ENCODE measurements at places on chromosomes 13 and 19. TPM values are rescaled to one million over a fixed set of nuclear protein-coding genes. Genes with fewer than 3 reads are reported as not detected.
A peak's percentile ranks its signal among the peaks of the same experiment; 100 is the strongest.

GRCh38 chr19:52351512-52351911 is 15.5 kb downstream of the ZNF610 start:
- no peak overlapping the region for H3K4me3 ChIP-seq
- H3K27me3 ChIP-seq = no peaks in the 10 kb centered on the region
- H3K36me3 ChIP-seq = peaks cover 59% of the 10 kb centered on the region
- no peaks in the 10 kb centered on the region for H3K4me1 ChIP-seq
- no peak for DNase-seq
- no peak overlapping the region for H3K27ac ChIP-seq

DNA sequence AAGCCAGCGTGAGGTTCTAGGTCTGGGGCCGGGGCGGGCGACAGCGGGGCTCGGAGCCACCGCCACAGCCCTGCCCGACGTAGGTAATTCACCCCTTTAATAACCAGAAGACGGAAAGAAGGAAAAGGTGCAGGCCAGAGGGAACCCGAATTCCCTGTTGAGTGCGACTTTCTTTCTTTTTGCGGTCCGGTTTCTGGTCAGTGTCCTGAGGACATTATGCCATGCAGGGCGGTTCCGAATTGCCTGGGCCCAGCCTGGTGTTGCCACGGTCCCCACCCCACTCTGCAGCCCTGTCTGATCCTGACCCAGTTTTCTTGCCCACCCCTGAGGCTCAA is 18.4 kb upstream of the TFDP1 start:
- H3K27me3 ChIP-seq = no peaks in the 10 kb centered on the region
- peaks cover 9% of the 10 kb centered on the region for H3K4me1 ChIP-seq
- H3K4me3 ChIP-seq = no peak overlapping the region
- no peak overlapping the region for H3K27ac ChIP-seq
- peak; percentile 56 for DNase-seq

The TMEM86B gene
- total RNA-seq = 14.4 TPM

GRCh38 chr13:61777899-61778298 is 362.2 kb upstream of the PCDH20 start:
- H3K27me3 ChIP-seq = no peaks in the 10 kb centered on the region
- no peak overlapping the region for H3K4me3 ChIP-seq
- DNase-seq = no peak
- H3K36me3 ChIP-seq = no peaks in the 10 kb centered on the region

DNA sequence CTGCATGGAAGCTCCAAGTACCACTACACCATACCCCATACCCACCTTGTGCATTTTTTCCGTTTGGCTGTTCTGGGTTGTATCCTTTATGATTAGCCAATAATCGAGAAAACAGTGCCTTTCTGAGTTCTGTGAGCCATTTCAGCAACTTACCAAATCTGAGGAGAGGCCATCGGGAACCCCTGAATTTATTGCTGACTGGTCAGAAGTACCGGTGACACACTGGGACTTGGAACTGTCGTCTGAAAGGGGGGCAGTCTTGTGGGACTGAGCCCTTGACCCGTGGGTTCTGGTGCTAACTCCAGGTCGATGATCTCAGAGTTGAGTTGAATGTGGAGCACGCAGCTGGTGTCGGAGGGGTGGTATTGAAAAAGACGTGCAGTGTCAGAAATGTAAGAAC is 15.0 kb downstream of the UPF3A start:
- H3K4me3 ChIP-seq = no peak overlapping the region
- no peaks in the 10 kb centered on the region for H3K4me1 ChIP-seq
- peaks cover 22% of the 10 kb centered on the region for H3K36me3 ChIP-seq
- no peak overlapping the region for H3K27ac ChIP-seq
- no peaks in the 10 kb centered on the region for H3K27me3 ChIP-seq

GRCh38 chr13:40874138-40874779 is 84.8 kb downstream of the SLC25A15 start:
- peaks cover 44% of the 10 kb centered on the region for H3K36me3 ChIP-seq
- DNase-seq = no peak
- H3K27me3 ChIP-seq = no peaks in the 10 kb centered on the region

- H3K27me3 ChIP-seq = no peaks in the 10 kb centered on the region
- peaks cover 17% of the 10 kb centered on the region for H3K4me1 ChIP-seq
- peak overlapping the region; percentile 81 for H3K27ac ChIP-seq
- no peak for DNase-seq
Measured at GRCh38 chr13:39656325-39656677, 839 bp downstream of the COG6 start.

DNA sequence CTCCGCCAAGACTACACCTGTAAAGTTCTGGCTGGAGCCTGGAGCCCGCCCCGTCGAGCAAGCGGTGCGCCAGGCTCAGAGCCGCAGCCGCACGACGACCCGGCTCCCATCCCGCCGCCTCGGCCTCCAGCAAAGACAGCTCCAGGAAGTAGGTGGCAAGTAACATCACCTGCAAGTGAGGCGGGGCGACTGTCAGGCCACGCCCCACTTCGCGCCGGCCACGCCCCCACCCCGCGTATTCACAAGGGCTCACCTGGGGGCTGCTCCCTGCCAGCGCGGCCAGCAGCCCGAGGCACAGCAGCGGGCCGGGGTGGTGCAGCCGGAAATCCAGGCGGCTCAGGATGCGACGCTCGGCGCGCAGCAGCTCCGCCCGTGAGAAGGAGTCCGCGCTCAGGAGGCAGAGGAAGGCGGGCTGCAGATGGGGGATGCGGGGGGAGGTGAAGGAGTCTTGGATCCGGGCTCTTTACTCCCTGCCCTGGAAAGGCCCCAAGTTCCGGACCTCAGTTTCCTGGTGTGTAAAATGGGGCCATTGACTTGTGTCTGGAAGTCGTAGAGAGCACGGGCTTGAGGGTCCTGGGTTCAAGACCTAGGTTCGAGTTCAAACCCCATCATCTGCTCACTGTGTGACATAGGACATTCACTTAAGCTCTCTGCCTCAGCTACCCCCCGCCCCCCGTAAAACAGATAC is 3.2 kb downstream of the CCNP start:
- H3K27me3 ChIP-seq = peaks cover 70% of the 10 kb centered on the region
- peak; percentile 72 for DNase-seq
- peaks cover 10% of the 10 kb centered on the region for H3K36me3 ChIP-seq
- H3K4me3 ChIP-seq = no peak overlapping the region
- peaks cover 4% of the 10 kb centered on the region for H3K4me1 ChIP-seq

DNA sequence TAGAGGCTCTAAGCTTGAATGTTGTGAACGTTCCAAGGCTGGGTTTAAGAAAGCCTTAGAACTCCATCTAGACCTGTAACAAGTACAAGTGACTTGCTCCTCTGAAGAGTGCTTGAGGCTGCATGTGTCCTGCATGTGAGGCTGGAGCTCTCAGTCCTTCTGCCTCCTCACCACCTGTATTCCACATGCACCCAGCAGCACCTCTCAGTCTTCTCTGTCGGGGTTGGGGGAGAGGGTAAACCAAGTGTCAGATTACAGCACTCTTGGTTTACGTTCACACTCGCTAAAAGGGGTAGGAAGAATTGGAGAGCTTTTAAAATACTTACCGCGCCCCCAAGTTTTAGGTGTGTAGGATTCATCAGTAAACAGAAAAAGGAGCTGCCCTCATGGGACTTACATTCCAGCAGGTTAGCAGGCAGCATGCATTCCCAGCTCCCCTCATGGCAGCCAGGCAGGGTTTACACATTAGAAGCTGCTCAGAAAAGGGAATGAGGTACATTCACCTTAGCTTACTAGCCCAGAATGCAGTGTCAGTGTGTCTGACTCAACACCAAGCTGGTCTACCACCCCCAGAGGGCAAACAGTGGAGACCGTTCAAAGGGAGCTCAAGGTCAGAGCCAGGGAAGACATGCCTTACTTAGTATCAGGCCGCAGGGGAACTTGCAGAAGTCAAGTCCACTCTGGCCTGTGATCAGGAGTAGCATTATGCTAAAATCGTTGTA is 248.1 kb downstream of the PCCA start:
- no peaks in the 10 kb centered on the region for H3K27me3 ChIP-seq
- H3K4me1 ChIP-seq = peaks cover 3% of the 10 kb centered on the region
- no peak for DNase-seq
- H3K4me3 ChIP-seq = no peak overlapping the region
- H3K36me3 ChIP-seq = peaks cover 40% of the 10 kb centered on the region

DNA sequence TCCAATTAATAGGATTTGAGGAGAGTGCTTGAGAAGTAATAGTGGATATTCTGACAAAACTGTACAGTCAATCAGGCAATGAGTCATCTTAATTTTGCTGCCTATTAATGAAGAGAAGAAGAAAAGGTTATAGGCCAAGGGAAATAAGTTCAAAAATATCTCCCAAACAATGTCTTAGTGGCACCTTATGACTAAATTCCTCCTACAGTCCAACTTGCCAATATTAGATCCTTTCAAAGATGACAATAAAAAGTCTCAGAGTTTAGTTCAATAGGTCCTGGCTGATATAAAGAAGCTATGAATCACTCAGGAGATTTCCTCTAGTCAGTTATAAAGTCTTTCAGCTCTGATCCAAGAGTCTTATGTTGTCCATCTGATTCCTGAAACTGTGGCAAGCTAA is 27.9 kb downstream of the UGGT2 start:
- DNase-seq = no peak
- peaks cover 3% of the 10 kb centered on the region for H3K4me1 ChIP-seq
- no peak overlapping the region for H3K27ac ChIP-seq
- no peaks in the 10 kb centered on the region for H3K27me3 ChIP-seq
- H3K36me3 ChIP-seq = peaks cover 7% of the 10 kb centered on the region
- no peak overlapping the region for H3K4me3 ChIP-seq

Data from type B pancreatic cell (in vitro differentiated cells).